ENCODE measurements at places on chromosomes 13 and 19.

DNA sequence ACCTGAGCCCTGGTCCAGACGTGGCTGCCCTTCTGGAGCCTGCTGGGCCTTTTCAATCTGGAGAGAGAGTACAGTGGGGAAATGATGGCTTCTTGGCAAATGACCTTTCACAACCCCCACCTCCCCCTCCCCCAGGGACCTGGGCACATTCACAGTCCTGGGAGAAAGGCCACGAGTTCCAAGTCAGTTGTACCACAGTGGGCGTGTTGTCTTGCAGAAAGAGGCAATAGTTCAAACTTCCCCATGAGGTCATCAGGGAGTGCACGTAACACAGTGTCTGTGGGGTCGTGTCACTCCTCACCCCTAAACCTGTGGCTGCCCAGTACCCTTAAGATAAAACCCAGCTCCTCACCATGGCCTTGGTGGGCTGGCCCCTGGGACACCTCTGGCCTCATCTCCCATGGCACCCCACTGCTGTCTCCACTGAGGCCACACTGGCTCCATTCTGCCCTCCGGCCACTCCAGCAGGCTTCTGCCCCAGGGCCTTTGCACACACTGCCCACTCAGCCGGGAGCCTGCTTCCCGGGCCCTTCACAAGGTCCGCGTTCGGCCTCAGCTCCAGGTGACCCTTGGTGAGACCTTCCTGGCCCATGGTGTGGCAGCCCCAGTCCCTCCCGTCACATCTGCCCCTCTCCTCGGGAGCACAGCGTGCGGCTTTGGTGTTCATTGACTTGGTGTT, 13.3 kb downstream of the PLIN4 start:
- DNase-seq = no peak

DNA sequence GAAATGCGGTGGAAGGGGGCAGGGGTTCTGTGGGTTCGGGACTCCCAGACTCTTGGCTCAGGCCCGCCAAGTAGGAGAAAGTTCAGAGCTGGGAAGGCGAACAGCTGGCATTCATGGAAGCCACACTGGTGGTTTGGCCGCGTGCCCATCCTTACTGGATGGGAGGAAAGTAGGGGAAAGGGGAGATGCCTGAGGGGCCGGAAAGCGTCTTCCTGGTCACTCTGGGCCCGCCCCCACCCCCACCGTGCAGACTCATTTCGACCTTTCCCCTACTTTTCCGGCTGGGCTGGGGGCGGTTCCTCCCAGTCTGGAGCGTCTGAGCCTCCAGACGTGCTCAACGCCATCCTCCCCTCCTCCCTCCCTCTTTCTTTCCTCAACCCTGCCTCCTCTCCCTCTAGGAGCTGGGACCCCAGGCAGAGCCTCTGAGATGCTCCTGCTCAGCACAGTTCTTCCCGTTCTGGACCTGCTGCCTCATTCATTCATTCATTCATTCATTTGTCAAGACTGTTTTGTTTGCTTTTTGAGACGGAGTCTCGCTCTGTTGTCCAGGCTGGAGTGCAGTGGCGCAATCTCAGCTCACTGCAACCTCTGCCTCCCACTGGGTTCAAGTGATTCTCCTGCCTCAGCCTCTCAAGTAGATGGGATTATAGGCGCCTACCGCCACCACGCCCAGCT, 3.5 kb downstream of the ANGPTL4 start:
- peak; percentile 99 for DNase-seq

GRCh38 chr13:24165746-24166145, 5.2 kb downstream of the SPATA13 start:
- peak; percentile 53 for DNase-seq

DNA sequence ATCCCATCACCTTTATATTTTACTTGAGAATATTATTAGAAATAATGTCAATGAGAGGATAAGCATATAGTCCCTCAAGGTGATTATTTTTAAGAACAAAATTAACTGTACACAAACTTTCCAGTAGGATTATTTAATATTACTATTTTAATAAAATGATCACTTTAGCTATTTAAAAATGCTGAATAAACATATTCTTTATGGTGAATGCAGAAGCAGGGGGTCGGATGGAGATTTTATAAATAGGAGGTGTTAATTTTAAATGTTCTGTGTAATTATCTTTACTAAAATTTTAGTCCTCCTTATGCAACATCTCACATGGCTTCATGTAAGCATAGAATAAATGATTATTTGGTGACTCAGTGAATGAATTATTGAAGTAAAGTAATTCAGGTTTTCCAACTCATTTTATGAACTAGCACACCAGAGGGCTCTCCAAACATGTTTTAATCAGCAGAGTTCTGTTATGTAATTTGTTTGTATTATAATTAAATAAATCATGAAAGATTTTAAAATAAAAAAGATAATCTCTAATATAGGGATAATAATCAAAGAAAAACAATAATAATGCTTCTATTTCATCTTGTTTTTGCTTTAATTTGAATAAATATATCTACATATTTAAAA, 1635.2 kb downstream of the EFNB2 start:
- DNase-seq = no peak

- DNase-seq = peak; percentile 100
Measured at GRCh38 chr19:4911786-4912672, 2.7 kb downstream of the UHRF1 start.

GRCh38 chr19:35344511-35345031, 3.1 kb upstream of the FFAR1 start:
- DNase-seq = no peak

DNA sequence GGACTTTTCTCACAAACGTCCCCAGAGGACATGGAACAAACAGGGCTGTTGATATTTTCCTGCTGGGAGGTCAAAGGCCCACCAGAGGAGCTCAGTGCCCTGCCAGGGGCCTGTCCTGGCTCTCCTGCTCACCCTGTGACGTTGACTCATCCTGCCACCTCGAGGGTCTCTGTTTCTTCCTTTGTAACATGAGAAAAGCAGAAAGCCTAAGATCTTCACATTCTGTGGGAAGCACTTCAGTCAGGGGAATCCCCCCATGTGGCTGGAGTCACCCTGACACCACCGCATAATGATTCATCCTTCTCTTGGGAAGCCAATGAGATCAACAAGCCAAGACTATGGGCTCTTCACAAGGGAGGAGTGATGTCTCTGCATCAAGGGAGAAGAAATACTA, 147.9 kb downstream of the KATNAL1 start:
- peak; percentile 92 for DNase-seq

GRCh38 chr13:96081888-96082287, 8.0 kb upstream of the HS6ST3 start:
- no peak for DNase-seq

DNA sequence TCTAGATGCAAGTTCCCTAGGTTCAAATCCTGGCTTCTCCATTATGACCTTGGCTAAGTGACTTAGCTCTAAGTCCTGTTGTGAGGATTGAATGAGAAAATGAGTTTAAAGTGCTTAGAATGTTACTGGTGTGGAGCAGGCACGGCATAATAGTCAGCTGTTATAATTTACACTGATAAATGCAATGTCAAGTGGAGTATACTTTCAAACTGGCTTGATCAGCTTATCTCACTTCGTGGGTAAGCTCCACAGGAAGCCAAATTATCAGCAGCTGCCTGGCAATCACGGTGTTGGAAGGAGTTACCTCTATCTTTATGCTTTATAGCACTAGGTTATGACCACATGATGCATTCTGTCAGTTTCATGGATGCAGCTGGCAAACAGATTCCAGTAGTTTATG, 272.8 kb downstream of the OLFM4 start:
- DNase-seq = no peak

- no peak for DNase-seq
Measured at GRCh38 chr19:28504727-28505126, 708.2 kb downstream of the UQCRFS1 start.

GRCh38 chr19:46487178-46487801, 8.4 kb downstream of the PNMA8B start:
- no peak for DNase-seq

DNA sequence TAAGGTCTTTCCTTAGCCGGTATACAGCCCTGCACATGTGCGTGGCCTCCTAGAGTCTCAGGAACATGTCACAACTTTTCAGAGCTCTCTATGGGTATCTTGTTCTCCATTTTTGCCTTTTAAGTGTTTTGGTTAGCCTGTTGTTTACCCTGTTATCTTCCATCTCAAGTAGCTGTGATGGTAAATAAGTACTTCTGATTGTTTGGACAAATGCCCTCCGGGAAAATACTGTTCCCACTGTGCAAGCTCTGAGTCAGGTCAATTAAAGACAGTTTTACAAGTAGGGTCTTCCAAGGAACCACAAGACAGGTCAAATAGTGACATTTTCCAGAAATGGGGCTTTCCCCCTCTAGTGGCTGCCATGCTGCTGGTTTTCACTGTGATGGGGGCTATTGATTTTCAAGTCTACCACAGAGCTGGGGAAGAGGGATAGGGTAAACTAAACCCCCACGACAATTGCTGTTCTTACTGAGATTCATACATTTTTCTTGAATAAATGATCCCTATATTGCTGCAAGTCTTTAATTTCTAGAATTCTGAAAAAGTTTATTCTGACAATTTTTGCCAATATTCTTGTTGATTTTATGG, 109.5 kb downstream of the TM9SF2 start:
- DNase-seq = peak; percentile 71

DNA sequence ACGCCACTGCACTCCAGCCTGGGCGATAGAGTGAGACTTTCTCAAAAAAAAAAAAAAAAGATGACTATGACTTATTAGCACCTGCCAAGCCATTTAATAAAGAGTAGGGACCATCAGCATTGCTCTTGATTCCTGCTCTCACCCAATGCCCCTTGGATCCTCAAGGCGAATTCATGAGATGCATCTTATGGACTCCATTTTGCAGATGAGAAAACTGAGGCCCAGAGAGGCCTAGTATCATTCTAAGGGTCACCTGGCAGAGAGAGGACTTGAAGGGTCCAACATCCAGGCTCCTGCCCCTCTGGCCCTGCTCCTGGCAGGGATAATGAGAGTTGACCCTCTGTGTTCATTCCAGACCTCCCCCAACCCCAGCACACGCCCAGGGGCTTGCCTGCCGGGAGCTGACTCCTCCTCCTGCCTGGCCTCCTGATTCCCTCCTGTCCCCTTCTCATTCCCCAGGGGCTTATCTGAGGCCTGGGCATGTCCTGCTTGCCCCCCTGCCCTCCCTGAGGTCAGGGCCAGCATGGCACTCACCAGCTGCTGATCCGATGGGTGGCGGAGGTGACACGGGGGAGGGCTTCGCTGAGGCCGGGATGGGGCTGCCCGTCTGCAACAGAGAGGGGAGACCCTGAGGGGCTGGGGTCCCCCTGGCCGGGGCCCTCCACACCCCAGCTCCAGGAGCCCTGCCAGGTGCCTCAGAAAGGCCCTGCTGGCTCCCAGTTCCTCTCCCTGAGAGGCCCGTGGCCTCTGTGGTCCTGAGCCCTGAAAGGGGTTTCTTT, 7.4 kb downstream of the WIZ start:
- DNase-seq = no peak

DNA sequence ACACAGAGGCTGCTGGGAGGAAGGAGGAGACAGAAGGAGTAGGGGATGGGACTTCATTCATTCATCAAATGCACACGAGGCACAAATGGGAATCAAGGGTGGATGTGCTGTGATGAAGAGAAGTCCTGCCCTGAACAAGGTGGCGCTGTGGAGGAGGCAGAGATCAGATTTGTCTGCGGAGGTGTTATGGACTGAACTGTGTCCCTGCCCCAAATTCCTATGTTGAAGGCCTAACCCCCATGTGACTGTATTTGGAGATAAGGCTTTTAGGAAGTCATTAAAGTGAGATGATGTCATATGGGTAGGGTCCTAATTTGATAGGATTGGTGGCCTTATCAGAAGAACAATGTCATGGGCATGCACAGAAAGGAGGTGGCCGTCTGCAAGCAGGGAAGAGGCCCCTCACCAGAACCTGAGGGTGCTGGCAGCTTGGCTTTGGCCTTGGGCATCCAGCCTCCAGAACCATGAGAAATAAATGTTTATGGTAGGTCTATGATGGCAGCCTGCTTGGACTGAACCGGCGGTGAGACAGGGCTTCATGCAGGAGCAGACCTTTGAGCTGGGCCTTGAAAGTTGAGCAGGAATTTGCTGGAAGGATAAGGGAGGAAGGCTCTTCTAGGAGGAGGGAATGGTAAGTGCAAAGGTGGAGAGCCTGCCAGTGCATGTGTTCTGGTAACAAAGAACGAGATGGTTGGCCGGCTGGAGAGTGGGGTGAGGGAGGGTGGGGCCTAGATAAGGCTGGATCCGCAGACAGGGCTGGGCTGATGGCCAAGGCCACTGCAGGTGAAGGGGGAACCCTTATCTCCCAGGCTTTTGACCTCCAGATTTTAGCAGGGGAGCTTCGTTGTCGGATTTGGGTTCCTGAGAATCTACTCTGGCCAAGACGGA, 2.7 kb upstream of the CEBPA start:
- no peak for DNase-seq

GRCh38 chr13:107809125-107809524, 406.2 kb downstream of the LIG4 start:
- no peak for DNase-seq

DNA sequence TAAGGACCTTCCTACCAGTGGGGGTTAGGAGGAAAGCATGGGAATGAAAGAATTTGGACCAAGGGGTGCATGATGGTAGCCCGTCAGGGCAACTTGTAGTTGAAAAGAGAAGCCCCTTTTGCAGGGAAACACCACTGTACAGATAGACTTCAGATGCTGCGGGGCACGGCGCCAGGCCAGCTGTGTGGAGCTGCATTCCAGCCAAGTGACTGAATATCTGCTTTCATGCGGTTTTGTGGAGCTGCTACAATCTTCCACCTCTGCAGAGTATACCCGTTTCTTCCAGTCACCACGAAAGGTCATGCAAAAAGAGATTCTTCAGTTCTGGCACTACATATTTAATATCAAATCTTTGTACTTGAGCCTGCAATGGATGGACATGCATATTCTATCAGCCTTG, 104.7 kb downstream of the RGCC start:
- DNase-seq = peak; percentile 75

DNA sequence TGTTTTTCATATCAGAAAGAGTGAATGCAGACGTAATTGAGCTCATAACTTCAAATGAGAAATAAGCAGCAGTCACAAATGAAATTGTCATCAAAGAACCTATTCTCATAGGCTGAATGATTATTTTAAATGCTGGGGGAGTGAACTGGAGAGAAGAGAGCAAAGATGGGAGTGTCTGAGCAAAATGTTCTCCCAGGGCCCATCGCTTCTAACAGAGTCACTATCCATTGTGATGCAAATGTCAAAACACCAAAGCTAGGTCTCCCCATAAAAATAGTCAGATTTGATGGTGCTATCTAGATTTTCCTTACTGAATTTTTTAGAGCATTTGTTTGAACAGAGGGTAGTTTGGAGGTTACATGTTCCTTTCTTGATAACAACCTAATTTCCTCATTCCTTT, 278.7 kb downstream of the PCDH9 start:
- DNase-seq = no peak
